Adrenal gland (tissue), 19 donors: ENCODE measurements at places on chromosomes 3 and 15.

DNA sequence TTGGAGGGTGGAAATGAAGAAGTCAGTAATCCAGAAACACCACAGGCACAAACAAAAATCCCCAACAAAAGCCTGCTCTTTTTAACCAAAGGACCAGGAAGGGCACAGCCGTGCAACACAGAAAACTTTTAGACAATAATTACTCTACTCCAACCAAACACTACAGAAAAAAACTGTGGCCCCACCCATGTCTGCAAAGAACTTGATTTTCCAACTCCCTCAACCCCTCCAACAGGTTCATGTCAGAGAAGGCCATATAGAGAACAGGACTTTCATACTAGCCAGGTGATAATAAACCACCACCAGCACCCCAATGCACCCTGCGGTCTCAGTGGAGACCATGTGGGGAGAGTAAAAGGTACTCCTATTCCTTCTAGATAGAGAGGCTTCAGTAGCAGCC lies 16.8 kb downstream of the PHC3 start:
- no peak for DNase-seq

GRCh38 chr15:73601451-73602445 lies 31.4 kb downstream of the NPTN start:
- DNase-seq, result peak; percentile 64

GRCh38 chr3:117356091-117356705 lies 646.6 kb downstream of the TUSC7 start:
- DNase-seq, result no peak

DNA sequence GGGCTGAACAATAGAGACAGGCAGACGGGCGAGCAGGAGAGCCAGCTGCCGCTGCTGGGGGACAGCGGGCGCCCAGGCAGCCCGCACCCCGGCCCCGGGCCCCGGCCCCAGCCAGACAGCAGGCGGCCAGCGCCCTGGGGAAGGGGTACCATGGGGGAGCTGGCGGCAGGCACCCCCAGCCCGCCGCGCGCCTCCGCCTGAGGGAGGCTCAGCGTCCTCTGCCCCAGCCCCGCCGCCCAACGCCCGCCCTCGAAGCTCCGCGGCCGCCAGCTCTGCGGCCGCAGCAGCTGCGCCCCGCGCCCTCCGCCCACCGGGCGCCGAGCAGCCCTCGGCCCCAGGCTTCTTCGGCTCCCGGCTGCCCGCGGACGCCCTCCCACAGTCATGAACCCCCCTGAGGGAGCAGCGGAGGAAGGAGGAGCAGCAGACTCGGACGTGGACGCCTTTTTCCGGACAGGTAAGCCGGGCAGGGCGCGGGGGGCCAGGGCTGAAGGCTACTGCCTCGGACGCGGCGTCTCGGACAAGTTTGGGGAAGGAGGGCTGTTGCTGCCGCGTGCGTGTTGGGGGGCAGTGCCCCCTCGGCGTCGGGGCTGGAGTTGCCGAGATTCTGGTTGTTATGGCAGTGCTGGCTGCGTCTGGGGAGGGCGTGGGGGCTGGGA lies 41.6 kb upstream of the ROPN1 start:
- DNase-seq, result no peak

DNA sequence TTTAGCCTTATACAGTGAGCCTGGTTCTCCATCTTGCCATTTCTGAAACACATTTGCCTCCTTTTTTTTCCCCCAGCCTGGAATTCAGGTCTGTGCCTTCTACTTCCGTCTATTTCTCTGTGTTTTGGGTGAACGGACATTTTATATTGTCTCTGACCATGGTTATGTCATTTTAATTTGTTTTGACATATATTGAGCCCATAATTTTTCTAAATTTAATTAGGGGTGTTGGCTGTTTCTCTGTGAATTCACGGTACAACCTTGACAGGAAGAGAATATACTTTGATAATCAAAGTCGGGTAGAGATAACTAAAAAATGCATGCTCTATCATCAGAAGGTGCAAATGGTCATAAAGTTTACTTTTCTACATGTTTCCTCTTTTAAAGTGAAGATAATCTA lies 361.4 kb downstream of the VGLL3 start:
- DNase-seq, result no peak

DNA sequence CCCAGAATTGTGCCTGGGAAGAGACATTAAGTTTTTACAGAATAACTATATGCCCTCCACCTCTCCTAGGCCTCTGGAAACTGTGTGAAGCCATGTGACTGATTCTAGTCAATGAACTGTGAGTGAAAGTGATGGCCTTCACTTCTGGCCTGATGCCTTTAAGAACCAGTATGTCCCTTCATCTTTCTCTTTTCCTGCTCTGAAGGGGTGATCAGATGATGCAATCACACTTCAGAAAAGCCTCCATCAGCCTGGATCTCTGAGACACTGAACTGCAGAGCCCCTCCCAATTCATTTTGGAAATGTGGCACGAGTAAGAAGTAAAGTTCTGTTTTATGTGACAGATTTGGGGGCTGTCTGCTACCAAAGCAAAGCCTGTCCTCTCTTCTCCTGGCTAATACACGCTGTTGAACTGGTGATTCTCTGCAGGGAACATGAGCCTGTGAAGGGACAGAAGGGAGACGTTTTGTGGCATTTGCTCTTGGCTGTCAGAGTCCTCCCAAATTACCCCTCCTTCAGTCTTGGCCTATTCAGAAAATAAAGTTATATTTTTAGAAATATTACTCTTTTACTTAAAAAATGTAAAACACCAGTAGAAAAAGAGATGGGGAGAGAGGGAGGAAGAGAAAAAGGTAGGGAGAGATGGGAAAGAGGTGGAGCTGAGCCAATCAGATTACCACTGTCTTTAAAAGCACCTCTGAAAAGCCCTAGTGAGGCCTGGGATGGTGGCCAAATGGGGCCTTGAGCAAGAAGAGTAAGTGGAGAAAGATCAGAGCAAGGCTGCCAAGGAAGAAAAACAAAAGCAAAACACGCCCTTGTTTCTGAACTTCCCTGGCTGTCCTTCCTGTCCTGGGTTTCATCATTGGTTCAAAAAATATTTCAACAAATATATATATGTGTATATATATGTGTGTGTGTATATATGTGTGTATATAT lies 40.9 kb upstream of the RYK start:
- DNase-seq, result peak; percentile 95

DNA sequence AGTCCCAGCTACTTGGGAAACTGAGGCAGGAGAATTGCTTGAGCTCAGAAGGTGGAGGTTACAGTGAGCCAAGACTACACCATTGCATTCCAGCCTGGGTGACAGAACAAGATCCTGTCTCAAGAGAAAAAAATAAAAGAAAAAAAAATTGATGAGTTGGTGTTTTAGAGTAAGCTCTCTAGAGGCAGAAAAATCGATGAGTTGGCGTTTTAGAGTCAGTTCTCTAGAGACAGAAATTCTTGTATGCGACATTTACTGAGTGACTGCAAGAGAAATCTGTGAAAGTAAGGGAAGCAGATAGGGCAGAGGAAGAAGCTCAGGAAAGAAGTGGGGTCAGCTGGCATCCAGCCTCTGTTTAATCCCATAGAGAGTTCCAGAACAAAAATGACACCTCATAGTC lies 298.7 kb upstream of the ARRDC4 start:
- no peak for DNase-seq

- no peak for DNase-seq
Observed at GRCh38 chr3:2950159-2950558, 160.0 kb downstream of the IL5RA start.

DNA sequence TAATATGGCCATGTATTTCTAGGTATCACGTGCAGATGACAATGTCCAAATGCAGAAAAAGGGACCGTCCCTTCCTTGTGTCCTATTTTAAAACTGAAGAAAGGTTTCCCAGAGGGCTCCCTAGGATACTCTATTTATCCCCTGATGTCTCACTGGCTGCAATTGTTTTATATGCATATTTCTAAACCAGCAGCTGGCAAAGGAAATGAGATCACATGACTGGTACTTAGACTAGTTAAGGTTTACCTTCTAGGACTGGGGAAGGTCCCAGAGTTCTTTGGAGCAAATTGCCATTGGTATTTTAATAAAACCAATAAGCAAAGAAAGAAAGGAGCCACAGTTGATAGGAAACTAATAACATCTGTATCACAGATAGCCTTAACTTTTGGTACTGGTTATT lies 29.5 kb downstream of the GTF2E1 start:
- no peak for DNase-seq

- no peak for DNase-seq
Observed at GRCh38 chr15:51879555-51879954, 50.1 kb downstream of the TMOD3 start.

- no peak for DNase-seq
Observed at GRCh38 chr3:45906681-45907407, 20.5 kb downstream of the CCR9 start.

- no peak for DNase-seq
Observed at GRCh38 chr15:39431376-39431775, 149.5 kb upstream of the THBS1 start.

DNA sequence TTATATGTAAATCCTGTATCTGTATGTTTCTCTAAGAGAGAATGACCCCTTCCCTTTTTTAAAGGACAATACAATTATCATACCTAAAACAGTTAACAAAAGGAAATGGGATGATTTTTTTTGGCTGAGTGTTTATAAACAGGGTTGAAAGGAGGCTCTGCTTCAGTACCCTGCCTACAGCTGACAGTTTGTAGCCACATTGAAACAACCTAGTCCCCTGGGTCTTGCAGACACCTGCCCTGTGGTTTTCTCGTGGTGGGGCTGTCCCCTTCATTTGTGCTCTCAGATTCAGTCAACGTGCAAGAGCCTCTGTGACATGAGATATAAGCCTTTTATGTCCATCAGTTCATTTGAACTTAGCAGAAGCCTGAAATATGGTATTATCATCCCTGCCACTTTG lies 2.3 kb upstream of the HMCES start:
- DNase-seq, result no peak

GRCh38 chr15:50857763-50858162 lies 50.7 kb upstream of the AP4E1 start:
- DNase-seq, result no peak

DNA sequence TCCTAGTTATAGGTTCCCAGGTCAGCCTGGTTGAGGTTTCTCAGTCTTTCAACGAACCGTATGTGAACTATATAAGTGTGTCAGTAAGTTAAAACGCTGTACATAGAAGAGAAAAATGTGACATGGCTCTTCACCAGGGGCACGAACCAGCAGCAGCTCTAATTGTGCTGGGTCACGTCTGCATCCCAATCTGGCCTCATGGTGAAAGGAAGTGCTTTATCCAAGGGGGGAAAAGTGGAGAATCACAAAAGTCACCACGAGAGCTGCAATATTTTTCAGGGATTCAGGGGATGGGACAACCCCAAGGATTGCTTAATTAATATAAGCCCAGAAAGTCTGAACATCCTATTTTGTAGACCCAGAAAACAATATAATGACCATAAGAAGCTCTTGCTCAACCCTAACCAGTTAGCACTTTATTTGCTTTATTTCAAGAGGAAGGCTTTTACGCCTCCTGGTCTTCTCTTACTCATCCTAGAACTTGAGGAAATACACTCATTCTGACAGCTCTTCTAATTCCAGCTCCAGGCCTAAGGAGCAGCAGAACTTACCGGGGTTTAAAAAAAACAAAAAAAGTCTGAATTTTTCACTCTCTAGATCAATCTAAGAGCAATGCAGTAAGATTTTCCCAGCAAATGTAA lies 16.5 kb downstream of the ANXA2 start:
- DNase-seq, result no peak

DNA sequence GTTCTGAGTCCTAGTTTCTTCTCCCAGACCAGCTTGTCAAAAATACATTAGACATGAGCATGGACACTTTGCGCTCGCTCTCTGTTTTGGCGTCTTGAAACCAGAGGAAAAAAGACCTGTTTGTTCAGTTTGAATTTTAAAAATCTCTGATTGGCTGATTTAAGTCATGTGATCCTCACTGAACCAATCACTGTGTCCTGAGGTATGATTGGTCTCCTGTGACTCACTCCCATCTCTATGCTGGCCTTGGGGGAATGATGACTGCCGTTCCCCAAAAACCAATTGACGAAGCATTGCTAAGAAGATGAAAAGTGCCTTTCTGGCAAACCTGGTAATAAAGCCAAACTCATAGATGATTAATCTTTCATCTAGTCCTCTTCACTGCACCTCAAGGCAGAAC lies 256.5 kb downstream of the IL5RA start:
- DNase-seq, result no peak

DNA sequence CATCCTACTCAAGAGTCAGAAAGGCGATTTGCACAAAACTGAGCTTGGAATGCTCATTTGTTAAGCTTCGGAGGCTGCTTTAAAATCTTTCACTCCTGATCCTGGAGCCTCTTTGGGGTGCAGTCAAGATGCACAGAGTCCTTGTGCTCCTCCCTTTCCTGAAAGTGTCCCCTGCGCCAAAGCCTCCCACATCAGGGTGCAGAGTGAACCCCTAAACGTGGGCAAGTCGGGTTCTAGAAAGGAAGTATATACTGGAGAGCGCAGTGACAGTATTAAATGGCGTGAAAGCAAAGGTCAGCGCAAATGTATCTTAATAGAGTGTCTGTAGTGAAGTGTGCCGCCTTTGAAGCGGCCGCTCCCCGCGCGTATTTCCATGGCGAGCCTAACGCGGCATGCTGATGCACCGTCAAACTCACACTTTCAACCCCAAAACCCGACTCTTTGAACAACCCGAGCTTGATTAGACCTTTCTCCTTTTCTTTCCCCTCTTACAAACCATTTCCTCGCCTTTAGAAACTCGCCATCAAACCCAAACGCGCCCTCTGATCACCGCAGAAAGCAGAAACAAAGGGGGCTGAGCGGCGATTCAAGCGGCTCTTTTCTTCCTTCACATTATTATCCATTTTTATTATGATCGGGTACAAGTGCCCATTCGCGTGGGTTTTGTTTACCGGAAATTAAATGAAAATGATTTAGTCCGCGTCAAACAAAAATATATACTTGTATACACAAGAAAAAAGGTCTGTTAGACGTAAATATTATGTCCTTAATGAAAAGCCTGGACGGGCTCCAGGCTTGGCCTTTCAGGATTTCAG lies 18.3 kb downstream of the ZIC4 start:
- DNase-seq, result no peak

- no peak for DNase-seq
Observed at GRCh38 chr3:49867871-49868321, 1.8 kb downstream of the CAMKV start.

DNA sequence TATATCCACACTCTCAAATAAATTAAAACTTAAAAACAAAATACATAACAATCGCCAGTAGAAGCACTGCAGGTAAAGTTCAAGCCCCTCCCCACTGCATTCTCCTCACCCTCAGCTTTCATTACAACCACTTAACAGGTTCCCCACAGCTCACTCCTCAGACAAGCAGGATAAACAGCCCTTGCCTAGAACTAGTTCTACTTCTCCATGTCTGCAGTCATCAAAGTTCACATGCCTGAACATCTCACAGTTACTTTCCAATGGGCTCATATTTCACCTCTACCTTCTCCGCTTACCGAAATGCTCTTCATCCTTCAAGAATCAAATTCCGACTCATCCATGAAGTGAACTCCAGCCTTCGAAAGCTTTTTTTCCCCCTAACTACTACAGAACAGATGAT lies 4.1 kb downstream of the YEATS2 start:
- DNase-seq, result no peak

- no peak for DNase-seq
Observed at GRCh38 chr3:84891851-84892250, 66.9 kb upstream of the CADM2 start.

DNA sequence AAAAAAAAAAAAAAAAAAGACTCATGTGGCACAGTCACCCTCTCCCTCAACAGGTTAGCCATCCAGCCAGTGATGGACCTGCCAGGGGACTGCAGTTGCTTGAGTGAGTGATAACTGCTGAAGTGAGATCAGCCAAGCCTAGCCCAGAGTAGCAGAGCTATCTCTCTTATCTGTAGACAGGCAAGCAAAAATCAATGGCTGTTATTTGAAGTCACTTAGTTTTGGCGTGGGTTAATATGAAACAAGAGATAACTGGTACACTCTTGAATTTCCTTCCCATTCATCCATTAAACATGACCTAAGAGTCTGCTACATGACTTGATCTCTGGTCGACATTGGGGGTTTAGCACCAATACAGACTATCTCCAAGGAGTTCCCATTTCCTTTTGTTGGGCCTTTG lies 51.2 kb upstream of the TNIK start:
- DNase-seq, result no peak
